Activated naive CD8-positive, alpha-beta T cell treated with anti-CD3 and anti-CD28 coated beads, Interleukin-2, amount 10 ng/mL, durations not matched to agents 7 days and 5 days (primary cell): ENCODE measurements at places on chromosomes 16 and 17.

- peak; percentile 63 for DNase-seq
Measured at GRCh38 chr17:57603978-57604377, 141.1 kb downstream of the CCDC182 start.

- no peak for DNase-seq
Measured at GRCh38 chr17:21200590-21201297, 13.2 kb downstream of the TMEM11 start.

DNA sequence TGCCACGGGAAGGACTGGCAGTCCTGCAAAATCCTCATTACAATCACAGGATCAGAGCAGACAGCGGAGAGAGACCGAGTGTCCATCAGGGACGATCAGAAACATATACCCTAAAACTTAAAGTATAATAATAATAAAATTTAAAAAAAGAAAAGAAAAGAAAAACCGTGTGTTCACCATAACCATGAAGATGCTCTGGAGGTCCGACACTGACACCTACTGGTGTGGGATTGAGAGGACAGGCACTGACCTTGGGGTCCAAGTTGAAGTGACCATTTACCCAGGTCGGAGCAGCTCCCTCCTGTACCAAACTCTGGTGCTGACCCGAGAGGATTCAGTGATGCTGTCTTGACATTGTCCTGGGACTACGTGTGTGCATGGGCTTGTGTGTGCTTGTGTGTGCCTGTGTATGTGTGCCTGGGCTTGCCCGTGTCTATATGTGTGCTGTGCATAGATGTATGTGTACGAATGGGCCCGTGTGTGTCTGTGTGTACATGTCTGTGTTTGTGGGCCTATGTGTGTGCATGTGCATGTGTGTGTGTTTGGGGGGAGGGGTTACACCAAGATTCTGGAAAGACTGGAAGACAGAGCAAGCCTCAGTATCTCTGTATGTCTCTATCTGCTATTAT lies 10.0 kb upstream of the CD300LD start:
- DNase-seq: no peak

GRCh38 chr16:13324851-13325250 lies 423.5 kb downstream of the SHISA9 start:
- no peak for DNase-seq

DNA sequence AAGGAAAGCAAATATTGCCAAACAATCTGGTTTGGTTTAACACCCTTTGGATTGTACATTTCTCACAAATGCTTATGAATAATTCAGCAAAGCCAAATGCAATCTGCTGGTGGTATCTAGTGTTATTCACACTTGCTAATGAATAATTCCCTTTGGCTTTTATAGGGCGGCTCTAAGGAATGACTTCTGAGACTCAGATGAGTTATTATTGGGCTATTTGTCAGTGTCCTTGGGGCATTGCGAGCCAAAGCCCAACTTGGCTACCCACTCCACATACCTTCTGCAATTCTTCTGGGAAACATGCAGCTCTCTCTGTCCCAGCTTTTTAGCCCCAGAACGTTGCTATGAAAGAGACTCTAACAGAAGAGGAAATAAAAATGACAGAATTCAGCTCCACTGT lies 41.1 kb downstream of the FTO start:
- no peak for DNase-seq

DNA sequence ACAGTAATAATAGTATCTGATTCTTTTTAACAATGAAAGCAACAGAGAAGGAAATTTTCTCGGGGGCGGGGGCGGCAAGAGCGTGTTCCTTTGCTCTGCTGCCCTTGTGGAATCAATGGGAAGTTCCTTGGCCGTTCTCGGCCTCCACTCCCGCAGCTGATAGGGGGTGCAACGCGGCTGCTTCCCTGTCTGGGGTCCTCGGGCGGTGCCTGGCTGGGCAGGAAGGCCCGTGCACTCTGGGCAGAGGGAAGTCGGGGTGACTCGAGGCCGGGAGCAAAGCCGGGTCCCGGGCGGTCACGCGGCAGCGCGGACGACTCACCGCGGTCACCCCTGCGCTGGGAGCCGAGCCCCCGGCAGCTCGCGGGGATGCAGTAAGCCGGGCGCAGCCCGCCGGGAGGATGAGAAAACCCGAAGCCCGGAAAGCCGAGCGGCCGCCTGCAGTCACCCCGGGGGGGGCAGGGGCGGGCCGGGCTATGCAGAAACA lies 2.5 kb downstream of the TUBB3 start:
- DNase-seq: no peak

DNA sequence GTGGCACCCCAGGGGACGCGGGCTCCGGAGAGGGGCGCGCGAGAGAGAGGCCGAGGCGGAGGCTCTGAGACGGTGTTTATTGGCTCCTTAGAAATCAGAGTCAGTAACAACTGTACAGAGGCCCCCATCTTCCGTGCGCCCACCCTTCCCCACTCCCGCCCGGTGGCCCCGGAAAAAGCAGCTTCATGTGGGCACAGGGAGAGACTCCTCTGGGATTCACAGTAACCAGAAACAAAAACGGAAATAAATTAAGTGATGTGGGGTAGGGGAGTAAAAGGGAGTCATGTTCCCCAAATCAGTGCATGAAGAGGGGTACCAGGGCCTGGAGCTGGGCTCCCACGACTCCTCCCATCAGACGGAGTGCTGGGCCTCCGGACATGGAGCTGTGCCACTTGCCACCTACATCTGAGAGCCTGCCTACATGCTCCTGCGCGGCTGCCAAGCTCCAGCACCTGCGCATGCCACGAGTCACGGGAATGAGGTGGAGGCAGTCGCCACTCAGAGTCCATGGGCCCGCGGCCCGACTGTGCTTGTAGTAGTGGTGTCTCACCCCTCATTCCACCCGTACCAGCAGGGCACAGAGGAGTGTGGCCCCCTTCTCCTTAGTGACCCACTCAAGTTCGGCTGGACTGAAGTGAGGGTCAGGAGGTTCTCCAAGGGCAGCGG lies 543 bp upstream of the GPS2 start:
- DNase-seq: no peak

- no peak for DNase-seq
Measured at GRCh38 chr16:4272114-4272956, 488 bp downstream of the TFAP4 start.

DNA sequence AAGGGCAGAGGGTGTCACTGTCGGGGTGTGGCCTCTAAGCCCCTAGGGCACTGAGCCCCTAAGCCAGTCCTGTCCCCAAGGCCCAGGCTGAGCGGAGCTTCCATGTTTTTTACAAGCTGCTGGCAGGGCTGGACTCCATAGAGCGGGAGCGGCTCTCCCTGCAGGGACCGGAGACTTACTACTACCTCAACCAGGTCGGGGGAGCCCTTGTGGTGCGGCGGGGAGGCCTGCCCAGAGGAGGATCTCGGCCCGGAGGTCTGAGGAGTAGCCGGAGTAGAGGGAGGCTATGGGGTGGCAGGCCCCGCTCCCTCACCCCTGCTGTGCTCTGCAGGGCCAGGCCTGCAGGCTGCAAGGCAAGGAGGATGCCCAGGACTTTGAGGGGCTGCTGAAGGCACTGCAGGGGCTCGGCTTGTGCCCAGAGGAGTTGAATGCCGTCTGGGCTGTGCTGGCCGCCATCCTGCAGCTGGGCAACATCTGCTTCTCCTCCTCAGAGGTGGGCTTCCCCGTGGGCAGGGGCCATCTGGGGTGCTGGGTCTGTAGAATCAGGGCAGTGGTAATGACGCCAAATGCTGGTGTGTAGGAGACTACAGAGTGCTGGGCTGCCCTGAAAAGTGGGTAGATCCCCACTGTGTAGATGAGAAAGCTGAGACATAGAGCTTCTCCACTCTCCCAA lies 4.9 kb downstream of the MYO15B start:
- no peak for DNase-seq

DNA sequence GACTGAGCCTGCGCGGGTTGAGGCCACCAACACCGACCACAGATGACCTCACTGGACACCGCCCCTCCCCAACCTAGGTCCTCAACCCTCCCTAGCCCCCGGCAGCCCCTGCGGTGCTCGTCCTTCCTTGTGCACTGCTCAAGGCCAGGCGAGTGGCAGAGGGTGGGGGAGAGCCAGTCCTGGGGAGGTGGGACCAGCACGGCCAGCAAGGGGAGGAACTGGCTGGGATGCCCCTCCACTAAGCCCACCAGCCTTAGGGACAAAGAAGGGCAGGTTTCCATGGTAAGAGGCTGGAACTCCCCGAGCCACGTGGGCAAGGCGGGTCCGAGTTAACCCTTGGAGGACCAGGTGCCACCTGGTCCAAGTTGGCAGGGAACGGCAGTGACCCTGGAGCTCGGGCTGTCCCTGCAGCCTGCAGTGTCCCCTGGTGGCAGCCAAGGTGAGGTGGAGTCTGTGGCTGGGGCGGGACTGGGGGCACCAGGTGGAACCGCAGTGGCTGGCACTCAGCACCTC lies 9.2 kb downstream of the FSCN2 start:
- DNase-seq: no peak

DNA sequence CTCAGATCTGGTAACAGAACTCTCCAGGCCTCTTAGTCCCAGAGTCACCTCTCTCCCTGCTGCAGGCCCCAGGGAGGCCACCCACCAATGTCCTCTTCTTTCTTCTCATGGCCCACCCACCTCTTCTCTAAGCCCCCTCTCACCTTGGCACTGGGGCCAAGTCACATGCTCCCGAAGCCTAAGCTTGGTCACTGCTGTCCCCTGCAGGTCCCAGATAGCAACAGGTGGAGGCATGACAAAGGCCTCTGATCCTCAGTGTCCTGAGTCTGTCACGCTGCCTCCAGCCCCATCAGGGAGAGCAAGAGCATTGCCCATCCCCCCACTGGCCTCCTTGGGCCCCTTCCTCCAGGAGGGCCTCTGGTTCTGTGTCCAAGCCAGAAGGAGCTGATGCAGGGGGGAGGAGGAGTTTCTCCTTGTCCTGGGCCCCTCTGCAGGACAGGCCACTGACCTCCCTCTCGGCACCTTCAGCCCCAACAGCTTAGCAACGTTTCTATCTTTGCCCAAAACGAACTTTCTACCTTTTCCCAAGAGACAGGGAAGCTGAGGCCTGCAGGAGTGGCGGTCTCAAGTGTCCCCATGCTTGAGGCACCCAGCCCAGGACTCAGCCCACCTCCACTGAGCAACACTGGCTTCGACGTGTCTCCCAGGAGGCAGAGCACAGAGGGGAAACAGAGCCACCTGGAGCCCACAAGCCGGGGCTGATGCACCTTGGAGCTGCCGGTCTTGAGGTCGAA lies 8.6 kb downstream of the P2RX1 start:
- DNase-seq: no peak

GRCh38 chr17:29585080-29585751 lies 4.2 kb downstream of the GIT1 start:
- DNase-seq: peak; percentile 54

DNA sequence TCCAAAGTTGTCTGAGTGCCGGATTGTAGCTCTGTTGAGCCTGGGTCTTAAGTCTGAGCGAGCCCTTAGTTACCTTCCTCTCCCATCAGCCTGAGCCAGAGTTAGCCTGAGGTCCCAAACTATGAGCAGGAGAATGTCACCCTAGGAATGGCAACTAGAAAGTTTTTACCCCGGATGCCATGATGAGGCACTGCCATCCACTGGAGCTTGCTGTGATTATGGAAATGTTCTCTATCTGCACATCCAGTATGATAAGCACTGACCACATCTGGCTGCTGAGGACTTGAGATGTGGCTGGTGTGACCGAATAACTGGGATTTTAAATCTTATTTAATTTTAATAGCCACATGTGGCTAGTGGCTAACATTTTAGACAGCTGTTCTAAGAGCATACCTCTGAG lies 550.0 kb downstream of the CDH13 start:
- no peak for DNase-seq

GRCh38 chr16:15592324-15592723 lies 50.6 kb downstream of the MARF1 start:
- no peak for DNase-seq

DNA sequence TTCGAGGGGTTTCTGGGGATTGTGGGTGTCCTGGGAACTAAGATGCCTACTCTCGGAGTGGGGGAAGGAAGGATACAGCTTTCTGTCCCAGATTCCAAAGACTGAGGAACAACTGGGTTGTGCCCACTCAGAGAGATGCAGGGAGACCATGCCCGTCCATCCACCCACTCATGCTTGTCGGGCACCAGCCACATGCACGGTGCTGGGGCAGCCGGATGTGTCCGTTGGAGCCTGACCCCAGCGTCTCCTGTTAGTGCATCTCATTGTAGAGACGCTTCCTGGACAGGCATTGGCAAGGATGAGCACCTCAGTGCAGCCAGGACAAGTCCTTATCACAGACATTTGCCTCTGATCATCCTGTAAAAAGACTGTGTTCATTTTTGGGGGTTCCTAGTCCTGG lies 58.1 kb downstream of the METRNL start:
- DNase-seq: no peak
